Stomach (tissue), 19 donors: ENCODE measurements at places on chromosomes 2 and 18. TPM values are rescaled to one million over a fixed set of nuclear protein-coding genes. Genes with fewer than 3 reads are reported as not detected.
A peak's percentile ranks its signal among the peaks of the same experiment; 100 is the strongest.

GRCh38 chr2:100291152-100291970, 30.9 kb downstream of the LONRF2 start:
- peak; percentile 62 for DNase-seq

DNA sequence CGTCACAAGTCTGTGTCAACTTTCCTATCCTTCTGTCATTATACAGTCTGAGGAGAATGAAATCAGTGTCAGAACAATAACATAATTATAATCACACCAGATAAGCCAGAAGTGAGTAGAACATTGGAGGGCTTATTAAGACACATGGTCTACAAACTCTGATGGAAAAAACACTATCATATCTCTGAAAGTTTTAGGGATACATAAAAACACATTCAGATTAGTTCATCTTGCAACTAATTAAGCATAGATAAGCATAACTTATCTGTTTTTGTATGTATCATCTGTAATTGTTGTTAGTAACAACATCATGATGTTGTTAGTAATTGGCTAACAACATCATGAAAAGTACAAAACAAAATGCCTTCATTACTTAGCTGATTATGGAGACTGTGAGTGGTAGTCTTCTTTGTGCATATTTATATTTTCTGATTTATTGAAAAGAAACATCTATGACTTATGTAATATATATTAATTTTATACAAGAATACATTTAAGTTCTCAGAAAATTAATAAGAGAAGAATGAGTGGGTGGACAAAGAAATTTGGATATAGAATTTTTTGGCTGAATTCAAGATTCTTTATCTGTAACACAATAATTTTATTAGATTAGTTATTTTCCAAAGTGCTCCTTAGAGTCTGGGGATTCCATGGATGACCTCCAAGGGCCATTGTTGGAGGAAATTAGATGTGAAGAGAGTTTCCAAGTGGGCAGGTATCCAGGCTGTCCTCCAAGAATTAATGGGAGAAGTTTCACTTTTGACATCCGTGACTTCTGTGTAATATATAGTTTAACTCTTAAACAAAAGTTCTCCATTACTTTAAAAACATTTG, 16.9 kb upstream of the CCDC102B start:
- DNase-seq: peak; percentile 64

- DNase-seq: peak; percentile 34
Observed at GRCh38 chr2:25539136-25539535, 134.2 kb downstream of the DTNB start.

GRCh38 chr2:101930019-101930418, 61.7 kb upstream of the IL1R2 start:
- DNase-seq: no peak

DNA sequence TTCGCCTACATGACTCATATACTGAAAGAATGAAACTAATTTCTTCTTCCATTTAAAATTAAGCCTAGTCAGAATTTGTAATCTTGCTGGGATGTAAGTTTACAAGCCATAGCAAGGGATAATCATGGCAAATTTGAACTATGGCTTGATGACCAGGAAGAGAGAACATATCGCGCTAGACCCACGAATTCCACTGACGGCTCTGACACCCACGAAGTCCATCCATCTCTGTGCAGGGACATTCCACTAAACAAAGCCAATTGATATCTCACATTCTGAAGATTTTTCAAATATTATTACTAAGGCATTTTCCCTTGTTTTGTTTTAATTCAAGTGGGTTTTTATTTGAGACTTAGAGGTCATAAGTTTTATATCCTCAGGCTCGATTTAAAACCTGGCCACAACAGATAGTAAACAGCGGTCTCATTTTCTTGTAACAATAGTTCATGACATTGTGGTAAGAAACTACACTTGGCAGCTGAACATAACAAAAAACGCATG, 113.0 kb downstream of the QPCT start:
- no peak for DNase-seq

DNA sequence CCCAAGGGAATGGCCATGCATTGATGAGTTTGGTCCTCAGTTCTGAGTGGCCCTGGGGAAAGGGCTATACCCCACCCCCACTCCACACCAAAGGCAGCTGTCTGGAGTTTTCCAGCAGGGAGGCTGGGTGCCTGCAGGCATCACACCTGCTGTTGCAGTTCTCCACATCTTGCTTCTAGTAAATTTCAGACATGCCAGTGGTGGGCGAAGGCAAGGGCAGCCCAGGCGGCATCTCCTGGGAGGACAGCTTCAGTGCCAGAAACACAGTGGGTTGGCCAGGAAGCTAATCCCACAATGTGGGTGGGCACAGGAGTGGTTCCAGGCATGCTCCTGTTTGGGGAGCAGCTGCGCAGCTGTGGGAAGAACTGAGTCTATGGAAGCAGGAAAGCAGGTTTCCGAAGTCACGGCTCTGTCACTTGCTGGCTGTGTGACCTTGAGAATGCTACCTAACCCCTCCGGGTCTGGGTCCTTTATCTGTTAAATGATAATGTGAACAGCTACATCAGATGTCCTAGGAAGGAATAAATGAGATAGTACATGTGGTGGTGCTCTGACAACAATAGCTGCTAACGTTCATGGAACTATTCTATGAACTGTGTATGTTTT, 84.6 kb upstream of the SPTBN1 start:
- peak; percentile 19 for DNase-seq

- DNase-seq: no peak
Observed at GRCh38 chr2:19607400-19607799, 249.0 kb upstream of the OSR1 start.

DNA sequence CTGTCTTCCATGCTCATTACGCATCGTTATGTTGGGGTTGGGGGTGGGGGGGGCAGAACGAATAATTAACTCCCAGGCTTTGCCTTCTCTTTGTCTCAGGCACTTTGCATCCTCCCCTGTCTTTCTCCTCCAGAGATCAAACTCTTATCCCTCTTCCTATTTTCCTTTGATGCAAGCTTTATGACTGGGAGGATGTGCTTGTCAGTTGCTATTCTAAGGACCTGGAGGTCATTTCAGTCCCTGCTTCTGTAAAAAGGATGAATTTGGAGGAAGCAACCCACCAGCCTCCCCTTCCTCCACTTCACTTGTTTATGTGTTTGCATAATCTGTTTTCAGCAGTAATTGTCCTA, 87.5 kb downstream of the ZCCHC2 start:
- no peak for DNase-seq

GRCh38 chr2:30336978-30337841, 105.9 kb downstream of the LBH start:
- DNase-seq: peak; percentile 56

DNA sequence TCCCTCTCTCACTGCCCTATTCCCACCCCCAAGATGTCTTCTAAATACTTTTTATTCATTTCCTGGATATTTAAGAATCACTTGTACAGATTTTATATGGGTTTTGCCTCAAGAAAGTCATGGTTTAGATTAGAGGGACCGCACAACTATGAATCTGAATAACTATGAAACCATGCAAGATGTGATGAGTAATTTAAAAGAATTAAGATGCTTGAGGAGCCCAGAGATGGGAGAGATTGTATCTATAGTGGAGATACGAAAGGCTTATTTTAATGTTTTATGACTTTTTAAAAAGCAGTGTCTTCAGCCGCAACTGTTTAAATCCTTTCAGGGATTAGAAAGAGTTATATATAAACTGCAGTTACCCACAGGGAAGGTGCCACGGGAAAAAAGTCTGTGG, 324.1 kb downstream of the LPIN1 start:
- DNase-seq: no peak

- peak; percentile 29 for DNase-seq
Observed at GRCh38 chr2:95058989-95059641, 33.6 kb downstream of the MAL start.

- DNase-seq: no peak
Observed at GRCh38 chr2:143704451-143705106, 575.4 kb downstream of the ARHGAP15 start.

DNA sequence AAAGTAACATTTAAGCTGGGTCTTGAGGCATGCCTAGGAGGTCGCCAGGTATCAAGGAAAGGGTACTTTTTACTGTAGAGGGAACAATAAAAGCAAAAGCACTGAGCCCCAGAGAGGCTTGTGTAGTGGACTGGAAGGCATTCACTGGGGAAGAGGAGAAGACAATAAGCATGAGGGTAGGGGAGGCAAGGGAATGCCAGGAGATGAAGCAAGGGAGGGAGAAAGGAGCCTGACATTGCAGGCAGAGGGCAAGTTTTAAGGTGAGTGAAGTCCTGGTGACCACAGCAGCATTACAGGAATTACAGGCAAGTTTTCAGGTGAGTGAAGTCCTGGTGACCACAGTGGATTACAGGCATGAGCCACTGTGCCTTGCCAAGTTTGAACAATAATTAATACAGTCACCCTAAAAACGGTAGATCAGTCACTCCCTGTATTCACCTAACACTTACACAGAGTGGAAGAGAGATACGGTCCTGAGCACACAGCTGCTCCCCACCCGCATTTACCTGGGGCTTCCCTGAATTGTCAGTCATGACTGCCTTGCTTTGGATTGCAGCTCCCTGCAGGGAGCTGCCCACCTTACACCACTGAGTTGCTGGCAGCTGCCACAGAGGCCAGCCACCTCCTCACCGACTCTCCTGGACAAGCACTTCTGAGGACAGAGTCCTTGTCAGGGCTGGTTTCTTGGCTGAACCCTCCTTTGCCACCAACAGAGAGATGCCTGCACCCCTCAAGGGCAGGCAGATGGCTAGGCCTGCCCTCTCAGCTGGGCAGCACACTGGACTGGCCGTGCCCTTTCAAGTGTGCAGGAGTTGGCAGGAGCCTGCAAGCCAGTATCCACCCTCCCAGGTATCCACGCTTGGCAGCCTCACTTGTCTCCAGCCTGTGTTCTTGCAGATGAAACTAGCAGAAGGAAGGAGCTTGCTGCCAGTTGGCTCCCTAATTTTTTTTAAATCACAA, 153.2 kb upstream of the MSH6 start:
- no peak for DNase-seq

- no peak for DNase-seq
Observed at GRCh38 chr2:109209941-109210340, 80.9 kb downstream of the SH3RF3 start.

- DNase-seq: no peak
Observed at GRCh38 chr2:144346229-144346628, 173.7 kb downstream of the ZEB2 start.

DNA sequence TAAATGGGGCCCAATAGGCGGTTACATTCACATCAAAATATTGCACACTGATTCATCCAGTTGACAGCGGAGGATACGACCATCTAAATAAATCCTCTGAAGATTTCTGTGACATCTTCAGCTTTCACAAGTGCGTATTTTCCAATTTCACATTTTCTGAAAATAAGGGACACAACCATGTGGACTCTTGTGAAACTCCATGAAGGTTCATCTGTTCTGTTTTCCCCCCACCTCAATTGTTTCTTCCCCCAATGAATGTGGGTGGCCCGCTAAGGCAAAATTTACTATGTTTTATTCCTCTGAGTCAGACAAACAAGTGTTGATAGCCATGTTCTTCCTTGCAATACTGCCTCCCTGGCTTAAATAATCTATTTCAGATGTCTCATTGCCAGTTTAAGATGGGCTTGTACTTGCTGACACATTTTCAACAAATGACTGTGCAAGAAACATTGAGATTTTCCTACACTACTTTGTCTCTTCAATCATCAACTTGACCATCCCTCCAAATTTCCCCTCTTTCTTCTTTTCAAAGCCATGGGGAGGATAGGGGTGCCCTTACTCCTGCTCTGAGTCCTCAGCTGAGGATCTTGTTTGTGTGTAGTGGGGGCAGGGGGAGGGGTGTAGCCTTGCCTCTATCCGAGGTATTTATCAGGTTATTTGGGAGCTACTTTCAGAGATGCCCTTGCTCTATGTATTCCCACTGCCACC, 78.2 kb downstream of the BCL11A start:
- no peak for DNase-seq

- DNase-seq: no peak
Observed at GRCh38 chr2:174969091-174969734, 36.0 kb downstream of the CHN1 start.

GRCh38 chr18:76844742-76845477, 22.6 kb downstream of the ZNF236 start:
- DNase-seq: no peak

- DNase-seq: no peak
Observed at GRCh38 chr2:180776921-180777320, 203.5 kb upstream of the UBE2E3 start.

DNA sequence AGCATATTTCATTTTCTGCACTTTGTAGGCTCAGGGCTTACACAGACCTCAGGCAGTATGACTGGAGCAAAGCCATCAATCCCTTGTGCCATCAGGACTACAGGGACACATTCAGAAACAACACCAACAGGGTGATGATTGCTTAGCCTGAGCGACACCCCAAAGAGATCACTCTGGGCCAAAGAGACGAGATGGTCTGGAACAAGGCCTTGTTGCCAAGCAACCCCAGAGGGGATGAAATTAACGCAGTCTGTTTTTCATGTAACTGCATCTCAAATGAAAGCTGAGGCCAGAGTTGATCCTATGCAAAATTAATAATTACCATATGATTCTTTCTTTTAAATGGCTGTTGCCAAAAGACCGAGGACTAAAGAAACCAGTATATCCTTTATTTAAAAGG, 20.2 kb upstream of the B3GNT2 start:
- no peak for DNase-seq

DNA sequence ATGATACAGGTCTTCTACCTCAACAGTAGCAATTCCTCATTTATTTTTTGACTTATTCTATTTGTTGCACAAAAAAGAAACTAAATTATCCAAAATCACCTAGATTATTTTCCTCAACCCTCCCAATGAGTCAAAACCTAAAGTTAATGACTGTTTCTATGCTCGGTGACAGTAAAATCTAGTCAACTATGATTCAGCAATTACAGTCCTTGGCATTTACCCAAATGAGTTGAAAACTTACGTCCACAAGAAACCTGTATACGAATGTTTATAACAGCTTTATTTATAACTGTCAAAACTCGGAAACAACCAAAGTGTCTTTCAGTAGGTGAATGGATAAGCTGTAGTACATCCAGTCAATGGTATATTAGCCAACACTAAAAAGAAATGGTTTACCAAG, 439.3 kb downstream of the CBLN2 start:
- DNase-seq: no peak

DNA sequence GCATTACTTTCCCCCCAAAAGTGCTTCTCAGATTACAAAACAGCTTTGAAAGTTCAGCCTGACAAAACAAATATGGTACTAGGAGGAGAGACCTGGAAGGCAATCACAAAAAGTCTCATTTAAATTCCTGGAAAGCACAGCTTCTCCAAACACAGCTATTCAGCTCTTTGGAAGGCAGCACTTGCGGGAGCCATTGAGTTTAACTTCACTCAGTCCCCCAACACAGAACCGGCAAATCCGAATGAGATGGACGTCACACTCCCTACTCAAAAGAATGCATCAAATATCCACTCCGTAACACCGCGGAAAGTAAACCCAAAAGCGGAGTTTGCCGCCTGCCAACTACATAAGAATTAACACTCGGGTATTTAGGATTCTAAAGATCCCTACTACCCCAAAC, 638 bp downstream of the ST6GAL2 start:
- DNase-seq: peak; percentile 57

GRCh38 chr2:152380261-152381055, 45.5 kb downstream of the FMNL2 start:
- no peak for DNase-seq

- DNase-seq: no peak
Observed at GRCh38 chr2:154433010-154433409, 265.5 kb upstream of the KCNJ3 start.

The CHPF gene
- total RNA-seq: 89.7 TPM

The CCDC85A gene
- 3.2 TPM for total RNA-seq

The ARHGAP15 gene
- 6.8 TPM for total RNA-seq

The SPEG gene
- total RNA-seq: 7.4 TPM

The SERPINB12 gene
- not detected for total RNA-seq

The HOXD9 gene
- not detected for total RNA-seq

The FECH gene
- total RNA-seq: 29.7 TPM

The PFN4 gene
- 1.8 TPM for total RNA-seq

The CDH20 gene
- total RNA-seq: 1.5 TPM

The CFC1 gene
- total RNA-seq: not detected

The FBXO15 gene
- total RNA-seq: not detected

The RUFY4 gene
- total RNA-seq: not detected
